ENCODE measurements at places on chromosomes 2 and 18.
A peak's percentile ranks its signal among the peaks of the same experiment; 100 is the strongest.

GRCh38 chr2:215604606-215605005 is 168.7 kb upstream of the FN1 start:
- DNase-seq = no peak

DNA sequence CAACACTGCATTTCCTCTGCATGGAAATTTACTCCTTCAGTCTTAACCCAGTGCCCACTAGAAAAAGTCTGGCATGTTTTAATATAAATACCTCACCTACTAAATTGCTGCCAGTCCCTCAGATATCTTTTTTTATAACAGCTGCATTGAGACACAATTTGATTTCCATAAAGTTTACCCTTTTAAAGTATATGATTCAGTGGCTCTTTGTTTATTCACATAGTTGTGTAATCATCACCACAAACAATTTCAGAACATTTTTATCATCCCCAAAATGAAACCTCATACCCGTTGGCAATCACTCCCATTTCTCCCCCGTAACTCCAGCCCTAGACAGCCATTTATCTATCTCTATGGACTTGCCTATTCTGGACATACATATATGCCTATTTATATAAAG is 17.0 kb upstream of the FRZB start:
- DNase-seq = no peak

DNA sequence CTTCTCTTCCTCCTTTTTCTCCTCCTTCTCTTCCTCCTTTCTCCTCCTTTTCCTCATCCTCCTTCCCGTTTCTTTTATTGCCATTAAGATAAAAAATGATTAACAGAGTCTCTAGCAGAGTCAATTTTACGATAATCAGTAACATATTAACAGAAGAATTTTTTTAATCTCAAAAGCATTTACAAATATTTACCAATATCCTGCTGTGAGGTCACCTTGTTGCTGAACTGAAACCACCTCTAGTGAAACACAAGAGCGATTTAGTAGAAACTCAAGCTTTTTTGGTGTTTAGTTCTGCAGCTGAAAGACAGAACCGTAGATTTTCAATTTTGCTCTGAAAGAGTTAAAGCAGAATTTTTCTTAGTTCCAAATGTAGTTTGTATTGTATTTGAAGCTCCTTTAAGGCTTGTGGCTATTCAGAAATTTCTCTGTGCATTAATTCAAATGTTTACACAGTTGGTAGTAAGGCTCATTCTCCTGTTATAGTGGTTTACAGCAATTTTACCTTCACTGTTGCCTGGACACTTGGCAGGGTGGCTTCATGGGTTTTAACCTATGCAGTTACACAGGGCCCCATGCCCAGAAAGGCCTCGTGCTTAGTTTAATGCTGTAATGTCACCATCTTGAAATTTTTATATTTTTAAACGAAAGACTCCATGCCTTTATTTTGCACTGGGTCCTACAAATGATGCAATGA is 1106.6 kb upstream of the FAM98A start:
- no peak for DNase-seq

DNA sequence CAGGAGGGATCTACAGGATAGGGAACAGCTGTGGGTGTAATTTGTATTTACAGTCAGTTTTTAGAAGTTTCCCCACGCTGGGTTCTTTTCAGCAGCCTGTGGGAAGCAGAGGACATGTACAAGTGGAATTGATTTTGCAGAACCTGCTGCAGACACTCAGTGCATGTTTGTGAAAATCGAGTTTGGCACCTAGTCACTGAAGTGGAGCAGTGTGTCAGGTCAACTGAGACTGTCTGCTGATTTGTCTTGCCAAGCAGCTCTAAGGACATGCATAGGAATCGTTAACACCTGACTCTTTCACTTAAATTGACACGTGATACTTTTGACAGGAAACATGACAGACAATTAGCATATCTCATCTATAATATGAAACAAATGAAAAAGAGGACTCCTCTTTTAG is 416.6 kb downstream of the TMX3 start:
- DNase-seq = no peak

DNA sequence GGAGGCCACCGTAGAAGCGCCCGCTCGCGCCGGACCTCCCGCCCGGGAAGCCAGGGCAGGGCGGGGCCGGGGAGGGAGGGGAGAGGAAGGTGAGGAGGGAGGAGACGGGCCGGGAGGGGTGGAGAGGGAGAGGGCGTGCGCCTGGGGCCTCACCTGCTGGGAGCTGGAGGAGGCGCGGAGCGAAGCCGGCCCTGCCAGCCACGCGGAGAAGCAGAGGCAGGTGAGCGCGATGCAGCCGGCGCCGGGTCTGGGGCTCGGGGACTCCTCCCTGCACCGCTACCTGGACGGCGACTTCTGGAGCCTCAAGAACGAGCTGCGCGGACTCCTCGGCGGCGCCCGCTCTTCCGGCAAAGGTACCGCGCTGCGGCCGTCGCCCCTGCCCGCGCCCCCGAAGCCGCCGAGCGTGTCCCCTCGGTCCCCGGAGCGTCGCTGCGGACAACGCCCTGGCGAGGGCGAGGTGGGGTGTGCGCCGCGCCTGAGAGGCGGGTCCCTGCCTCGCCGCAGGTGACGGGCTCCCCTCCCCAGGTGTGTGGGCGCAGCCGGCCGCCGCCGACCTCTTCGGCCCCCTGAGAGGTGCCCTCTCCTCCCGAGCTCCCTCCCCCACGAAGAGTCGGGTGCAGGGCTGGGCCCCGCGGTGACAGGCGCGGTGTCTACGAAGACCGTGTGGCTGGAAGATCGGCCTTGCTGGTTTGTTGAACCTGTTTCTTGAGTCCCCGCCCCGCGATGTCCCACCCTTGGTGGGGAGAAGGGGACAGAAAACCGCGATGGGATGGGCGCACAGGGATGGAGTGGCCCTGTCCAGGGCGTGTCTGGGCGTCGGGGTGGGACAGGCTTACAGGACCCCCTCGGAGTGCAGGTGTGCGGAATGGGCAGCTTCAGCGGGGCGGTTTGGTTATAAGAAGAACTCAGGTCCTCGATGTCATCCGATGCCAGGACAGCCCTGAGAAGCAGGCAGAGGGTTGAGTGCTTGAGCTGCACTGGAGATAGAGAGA is at the start of gene ACOXL:
Gene ACOXL (plus strand): TSS at position 152 of the 992 bp plus-strand sequence. CDS start 35,817 bp downstream, outside the sequence.
- DNase-seq = peak; percentile 69

GRCh38 chr2:219511547-219512325 is 2.5 kb upstream of the ASIC4 start:
- no peak for DNase-seq

Measured in ecto neural progenitor cell (in vitro differentiated cells).